ENCODE measurements at places on chromosomes 2 and 18.

- no peak for DNase-seq
Measured at GRCh38 chr2:229212241-229212640, 58.8 kb downstream of the PID1 start.

GRCh38 chr2:120880381-120880780 is 144.7 kb downstream of the GLI2 start:
- no peak for DNase-seq

GRCh38 chr18:5393779-5394178 is 98.3 kb upstream of the ZBTB14 start:
- DNase-seq = no peak

DNA sequence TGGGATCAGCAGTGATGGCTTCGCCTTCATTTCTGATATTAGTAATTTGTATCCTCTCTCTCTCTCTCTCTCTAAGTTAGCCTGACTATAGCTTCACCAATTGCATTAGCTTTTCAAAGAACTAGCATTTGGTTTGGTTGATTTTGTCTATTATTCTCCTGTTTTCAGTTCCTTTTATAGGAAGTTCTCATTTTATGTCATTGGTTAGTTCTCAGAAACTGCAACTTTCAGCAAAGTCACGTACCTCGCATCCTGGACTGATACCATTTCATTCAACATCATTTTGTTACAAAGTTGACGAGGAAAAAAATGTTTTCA is 450.8 kb downstream of the EIPR1 start:
- DNase-seq = no peak

DNA sequence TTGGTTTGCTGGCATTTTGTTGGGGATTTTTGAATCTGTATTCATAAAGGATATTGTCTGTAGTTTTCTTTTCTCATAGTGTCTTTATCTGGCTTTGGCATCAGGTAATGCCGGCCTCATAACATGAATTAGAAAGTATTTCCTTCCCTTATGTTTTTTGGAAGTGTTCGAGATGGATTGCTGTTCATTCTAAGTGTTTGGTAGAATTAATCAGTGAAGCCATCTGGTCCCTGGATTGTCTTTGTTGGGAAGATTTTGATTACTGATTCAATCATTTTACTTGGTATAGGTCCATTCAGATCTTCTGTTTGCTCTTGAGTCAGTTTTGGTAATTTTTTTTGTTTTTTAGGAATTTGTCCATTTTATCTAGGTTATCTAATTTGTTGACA is 22.3 kb downstream of the KIAA1328 start:
- no peak for DNase-seq

- DNase-seq = no peak
Measured at GRCh38 chr2:241410739-241411176, 54.7 kb downstream of the FARP2 start.

DNA sequence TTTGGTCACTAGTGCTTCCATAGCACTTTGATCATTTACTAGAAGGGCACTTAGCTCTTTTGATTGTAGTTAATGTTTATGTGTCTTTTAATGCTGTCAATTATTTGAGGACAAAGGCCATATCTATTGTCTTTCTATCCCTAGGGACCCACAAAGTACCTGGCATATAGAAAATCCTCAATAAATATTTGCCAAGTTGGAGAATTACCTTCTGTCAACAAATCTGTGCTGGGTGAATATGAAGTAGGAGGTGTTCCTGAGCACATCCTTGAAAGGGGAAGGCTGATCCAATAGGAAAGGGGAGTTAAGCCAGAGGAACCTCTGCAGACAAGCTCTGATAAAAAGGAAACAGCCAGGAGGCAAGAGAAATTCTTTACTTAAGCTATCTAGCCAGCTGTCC is 8.2 kb downstream of the DPP4 start:
- no peak for DNase-seq

DNA sequence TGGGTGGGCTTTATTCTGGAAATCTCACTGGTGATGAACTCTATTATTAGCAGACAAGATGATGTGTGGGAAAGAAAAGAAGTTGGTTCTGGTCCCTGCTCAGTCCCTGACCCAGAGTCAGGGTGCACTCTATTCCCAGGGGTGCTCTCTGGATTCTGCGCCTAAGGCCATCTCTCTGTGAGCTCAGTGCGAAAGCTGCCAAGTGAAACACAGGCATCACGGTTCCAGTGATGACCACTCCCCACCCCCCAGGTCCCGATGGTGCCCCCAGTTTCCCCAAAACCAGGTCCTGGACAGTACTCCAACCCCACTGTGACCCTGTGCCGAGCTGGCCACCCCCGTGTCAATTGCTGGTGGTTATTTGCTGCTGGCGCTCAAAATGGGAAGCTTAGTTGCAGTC is 30.1 kb downstream of the RHOB start:
- DNase-seq = no peak

DNA sequence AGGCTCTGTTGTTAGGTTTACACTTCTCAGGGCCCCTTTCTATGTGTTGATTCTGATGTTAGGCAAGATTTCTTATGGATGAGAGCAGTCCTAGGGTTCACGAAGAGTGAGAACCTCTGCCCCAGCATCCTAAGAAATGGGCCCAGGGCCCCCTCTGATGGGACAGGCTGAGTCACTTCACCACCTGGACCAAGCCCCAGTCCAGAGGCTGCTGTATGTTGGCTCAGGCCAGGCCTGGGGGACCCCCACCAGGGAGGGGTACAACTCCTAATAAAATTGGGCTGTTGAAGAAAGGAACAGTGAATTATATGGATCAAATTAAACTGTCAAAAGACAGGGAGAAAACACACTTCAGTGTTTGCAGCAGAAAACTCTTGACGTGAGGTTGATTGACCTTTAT is 365.9 kb upstream of the HS6ST1 start:
- no peak for DNase-seq

DNA sequence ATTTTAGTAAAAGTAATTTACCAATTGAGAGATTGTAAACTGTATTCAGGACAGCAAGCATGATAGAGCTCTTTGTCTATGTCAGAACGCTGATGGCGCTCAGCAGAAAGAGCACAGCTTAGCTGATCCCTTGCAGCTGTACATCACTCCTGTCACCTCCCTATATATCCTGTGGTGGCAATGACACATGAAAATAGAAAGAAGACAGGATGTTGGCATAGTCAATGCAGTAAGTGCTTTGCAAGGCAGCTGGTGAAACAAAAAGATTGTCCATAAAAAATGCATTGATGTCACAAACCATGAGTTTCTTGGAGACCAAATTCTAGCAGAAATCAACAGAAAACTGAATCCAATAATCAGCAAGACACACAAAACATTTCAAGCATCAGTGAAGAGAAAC is 221.5 kb downstream of the RIT2 start:
- DNase-seq = no peak

GRCh38 chr2:172285010-172285621 is 142.3 kb upstream of the ITGA6 start:
- DNase-seq = peak; percentile 67

DNA sequence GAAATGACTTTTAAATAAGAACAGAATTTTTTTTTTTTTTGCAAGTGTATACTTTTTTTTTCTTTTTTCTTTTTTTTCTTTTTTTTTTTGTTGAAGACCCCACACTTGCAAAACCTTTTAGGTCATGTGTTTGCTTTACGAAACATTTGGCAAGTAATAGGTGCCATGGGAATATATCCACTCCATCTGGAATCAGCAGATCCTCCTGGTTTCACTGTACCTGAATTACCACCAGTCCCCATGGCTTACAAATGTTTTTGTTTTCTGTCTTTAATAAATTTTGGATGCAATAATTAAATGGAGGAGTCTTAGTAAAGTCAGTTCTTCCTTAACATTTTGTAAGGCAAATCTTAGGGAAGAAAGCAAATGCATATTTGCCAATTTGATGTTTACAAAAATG is 559.7 kb upstream of the ZEB2 start:
- DNase-seq = no peak

GRCh38 chr18:29191263-29191662 is 1014.3 kb upstream of the CDH2 start:
- DNase-seq = no peak

DNA sequence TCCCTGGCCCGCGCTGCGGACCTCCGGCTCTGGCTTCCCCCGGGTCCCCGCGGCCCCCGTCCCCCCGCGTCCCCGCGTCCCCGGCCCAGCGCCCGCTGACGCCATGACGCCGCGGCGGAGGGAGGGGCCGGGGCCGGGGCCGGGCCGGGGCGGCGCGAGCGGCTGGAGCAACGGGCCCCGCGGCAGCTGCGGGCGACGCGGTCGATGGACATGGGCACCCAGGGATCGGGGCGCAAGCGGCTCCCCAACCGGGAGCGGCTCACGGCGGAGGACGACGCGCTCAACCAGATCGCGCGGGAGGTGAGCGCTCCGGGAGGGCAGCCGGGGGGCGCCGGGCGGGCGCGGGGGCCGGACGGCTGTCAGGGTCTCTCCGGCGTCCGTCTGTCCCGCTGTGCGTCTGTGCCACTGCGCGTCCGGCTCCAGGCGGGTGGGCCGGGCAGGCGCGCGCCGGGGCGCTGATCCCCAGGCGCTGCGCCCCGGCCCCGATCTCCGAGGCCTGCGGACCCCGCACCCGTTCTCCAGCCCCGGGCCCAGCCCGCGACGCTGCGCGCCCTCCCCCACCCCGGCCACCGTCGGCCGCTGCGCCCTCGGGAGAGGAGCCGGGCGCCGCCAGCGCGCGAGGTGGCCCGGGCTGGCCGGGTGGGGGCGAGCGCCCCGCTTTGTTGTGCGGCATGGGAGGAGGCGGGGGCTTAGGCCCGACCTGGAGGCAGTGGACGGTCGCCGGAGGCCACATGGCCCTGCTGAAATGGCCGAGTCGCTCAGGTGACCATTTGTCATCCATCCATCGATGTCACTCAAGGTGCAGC is at the start of gene LRRFIP1:
Gene LRRFIP1 (plus strand): TSS at position 147 of the 806 bp plus-strand sequence. CDS start 58 bp downstream, at position 205.
- DNase-seq = no peak

GRCh38 chr2:94999431-94999883 is 26.1 kb upstream of the MAL start:
- no peak for DNase-seq

DNA sequence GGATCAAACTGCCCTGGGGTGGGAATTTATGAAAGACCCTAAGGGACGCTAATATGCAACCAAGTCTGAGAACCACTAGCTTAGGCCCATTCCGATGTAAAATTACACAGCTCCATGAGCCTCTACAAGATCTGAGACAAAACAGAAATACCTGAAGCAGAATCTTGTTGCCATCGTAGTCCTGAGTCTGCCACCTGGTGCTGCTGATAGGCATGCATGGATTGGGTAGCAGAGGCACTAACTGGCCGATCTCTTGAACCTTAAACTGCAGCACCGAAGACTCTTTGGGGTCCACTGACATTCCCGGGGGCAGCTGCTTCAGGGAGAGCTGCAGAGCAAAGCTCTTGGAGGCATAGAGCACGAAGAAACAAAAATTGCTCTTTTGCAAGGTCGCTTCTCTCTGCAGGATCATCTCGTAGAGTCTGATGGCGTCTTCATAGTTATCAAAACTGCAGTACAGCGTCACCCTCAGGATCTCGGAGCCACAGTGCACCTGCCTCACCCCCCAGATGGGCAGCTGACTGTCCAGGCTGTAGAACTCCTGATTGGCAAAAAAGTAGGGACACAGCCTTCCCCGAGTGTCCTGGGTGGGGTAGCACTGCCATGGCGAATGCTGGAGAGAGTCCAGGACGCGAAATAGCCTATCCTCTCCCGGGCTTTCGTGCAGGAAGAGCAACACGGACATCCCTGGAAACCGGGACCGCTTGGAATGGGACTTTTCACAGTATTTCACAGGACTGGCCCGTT is 848 bp downstream of the FAM124B start:
- no peak for DNase-seq

DNA sequence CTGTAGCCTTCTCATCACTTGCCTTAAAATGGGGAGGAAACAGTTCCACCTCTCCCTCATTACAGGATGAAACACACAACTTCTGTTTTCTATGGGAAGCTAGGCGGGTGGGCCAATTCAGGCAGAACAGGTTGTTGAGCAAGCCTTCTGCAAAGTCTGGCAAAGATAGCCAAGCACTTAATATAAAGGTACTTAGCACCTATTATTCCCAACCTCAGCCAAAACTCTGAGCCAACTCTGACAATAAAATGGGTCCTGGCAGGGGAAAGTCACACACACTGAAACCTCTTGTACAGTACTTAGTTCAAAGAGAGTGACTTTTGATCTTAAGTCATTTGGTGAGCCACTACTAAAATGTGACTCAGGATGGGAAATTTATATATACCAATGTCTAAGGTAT is 15.8 kb upstream of the SOCS6 start:
- no peak for DNase-seq

DNA sequence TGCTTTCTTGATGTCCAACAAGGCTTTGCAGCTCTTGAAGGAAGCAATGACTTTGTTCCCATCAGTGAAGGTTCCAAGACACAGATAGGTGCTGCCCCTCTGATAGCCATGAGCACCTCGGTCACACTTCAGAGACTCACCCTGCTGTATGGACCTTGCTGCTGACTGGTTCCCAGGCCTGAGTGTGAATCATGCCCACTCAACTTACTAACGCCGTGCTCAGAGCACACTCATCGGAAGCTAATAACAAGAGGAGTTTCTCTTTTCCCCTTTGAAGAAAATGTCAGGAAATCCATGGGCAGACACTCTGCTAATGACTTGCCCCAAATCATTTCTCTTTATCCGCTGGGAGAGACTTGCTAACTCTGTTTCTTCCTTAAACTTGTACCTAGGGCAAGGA is 83.8 kb upstream of the ARL4C start:
- no peak for DNase-seq

DNA sequence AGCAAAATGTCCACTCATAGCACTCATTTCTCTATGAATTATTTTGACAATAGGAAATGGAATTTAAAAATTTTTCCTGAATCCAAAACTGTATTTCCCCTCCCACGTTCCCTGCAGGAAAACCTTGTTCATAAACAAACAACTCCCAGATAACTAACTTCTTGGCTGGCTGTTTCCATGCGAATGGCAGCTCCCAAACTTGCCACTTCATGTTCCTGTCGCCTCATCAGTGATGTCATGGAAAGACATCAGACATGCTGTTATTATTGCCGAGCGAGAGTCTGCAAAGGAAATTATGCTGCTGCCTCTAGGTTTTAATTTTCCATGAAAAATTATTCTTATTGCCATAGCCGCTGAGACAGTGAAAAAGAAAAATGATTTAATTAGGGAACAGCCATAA is 117.0 kb upstream of the RIOK3 start:
- DNase-seq = no peak

DNA sequence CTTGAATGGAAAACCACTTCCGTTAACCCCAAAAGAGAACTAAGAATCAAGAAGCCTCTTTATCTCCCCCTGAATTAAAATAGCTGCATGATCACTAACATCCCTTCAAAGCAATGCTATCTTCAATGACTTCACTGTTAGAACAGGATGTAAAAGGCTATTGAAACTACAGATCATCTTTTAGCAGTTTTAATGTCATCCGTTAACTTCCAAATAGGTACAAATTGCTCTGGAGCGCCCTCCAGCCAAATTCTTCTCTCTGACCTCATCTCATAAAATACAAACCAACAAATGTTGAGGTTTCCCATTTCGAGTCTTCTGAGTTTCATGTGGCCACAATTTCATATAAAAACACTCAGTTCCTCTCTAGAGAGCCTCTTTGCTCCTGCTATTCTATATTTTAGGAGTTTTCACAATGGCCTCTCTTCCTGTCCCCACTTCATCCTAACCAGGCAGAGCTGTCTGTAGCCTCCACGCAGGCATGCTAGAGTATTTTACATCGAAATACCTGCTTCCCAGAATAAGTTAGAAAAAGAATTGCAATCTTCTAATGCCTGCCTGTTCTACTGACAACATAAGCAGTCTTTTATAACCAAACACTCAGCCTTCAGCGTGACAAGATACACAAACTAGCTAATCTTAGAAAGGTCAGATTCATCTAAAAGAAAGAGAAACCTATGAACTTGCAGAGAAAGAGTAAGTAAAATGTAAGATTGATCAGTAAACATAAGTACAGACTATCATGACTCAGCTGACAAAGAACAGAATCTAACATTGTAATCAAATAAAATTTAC is 37.9 kb downstream of the B4GALT6 start:
- DNase-seq = no peak

Measured in SIG-M5 (cell line).